ENCODE measurements at places on chromosomes 4 and X.

GRCh38 chrX:151019856-151020255, 36.7 kb downstream of the HMGB3 start:
- no peak for DNase-seq

- no peak for DNase-seq
These were observed 138.9 kb downstream of the SMIM20 start for GRCh38 chr4:26052663-26053541.

DNA sequence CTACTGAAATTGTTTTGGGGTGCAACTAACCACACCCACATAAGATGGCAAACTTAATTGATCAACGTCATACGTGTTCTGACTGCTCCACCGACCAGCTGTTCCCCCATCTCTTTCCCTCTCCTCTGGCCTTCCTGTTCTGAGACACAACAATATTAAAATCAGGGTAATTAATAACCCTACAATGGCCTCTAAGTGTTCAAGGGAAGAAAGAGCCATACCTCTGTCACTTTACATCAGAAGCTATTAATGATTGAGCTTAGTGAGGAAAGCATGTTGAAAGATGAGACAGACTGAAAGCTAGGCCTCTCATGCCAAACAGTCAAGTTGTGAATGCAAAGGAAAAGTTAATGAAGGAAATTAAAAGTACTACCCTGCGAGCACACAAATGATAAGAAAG, 173.9 kb upstream of the FTHL17 start:
- no peak for DNase-seq

GRCh38 chr4:83417566-83417965, 38.1 kb downstream of the HELQ start:
- no peak for DNase-seq

DNA sequence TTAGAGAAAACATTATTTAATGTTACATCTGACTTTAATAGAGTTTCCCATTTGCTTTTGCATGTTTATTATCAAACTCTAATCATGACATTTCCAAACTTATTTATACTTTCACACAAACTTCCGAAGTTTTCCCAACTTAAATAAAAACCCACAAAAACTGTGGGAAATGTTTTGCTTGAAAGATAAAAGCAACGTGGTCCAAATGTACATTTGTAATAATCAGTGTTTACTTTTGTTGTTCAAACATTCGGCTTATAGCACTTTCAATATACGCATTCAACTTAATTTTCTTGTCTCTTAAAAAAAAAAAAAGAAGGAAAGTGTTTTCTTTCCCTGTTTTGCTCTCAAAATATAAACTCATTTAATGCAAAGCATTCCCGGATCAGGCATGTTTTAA, 51.0 kb downstream of the STX18 start:
- DNase-seq = no peak

GRCh38 chrX:45007598-45007997, 134.6 kb downstream of the KDM6A start:
- no peak for DNase-seq

DNA sequence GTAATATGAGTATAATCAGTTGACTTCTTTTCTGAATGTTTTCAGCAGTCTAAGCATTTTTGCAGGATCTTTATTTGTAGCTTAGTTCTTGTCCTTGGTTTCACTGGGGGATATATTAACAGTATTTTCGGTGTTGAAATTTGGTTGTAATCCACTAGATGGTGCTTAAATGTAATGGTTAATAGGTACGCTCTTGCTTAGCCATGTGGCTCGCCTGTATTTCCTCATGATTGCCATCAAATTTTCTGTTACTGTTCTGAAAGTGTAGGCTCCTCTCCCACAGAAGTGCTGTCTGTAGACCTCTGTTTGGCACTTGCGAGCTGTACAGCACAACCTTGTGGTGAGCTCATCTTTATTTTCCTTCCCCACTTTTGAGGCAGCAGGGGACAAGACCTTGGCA, 3.9 kb upstream of the FAAH2 start:
- DNase-seq = no peak

DNA sequence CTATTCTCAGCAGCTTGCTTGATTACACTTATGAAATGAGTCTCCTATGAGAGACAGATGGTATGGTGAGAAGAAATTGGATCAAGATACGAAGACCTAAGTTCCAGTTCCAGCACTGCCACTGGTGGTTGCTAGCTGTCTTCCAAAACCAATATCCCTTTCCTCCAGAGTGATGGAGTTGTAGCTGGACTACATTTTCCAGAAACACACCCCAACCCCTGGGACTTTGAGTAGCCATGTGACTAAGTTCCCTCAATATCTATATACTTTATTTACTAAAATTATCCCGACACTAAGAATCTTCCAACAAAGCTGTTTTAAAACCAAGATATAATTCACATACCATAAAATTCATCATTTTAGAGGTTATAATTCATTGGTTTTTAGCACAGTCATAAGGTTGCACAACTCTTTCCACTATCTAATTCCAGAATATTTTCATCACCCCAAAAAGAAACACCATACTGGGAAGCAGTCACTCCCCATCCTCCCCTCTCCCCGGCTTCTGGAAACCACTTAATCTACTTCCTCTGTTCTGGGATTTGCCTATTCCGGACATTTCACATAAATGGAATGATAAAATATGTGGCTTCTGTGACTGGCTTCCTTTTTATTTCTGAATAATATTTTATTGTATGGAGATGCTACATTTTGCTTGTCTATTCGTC, 118.0 kb downstream of the MANBA start:
- no peak for DNase-seq

- no peak for DNase-seq
These were observed 53.5 kb downstream of the TMEM131L start for GRCh38 chr4:153519687-153520086.

DNA sequence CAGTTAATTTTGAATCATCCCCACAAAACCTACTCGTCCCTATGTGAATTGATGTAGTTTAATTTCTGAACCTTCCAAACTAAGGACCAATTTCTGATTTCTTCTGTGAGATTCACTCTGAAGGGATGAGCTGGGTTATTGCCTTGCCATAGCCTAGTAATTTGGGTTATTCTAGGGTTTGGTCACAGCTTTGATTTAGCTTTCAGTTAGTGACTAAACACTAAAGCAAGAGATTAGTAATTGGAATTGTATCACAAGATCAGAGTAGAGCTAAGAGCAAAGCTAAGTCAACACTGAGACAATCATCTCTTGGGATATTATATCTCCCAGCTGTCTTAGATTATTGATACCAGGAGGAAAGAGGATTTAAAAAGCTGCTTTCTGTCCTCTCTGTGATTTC, 588.0 kb downstream of the CCSER1 start:
- no peak for DNase-seq

DNA sequence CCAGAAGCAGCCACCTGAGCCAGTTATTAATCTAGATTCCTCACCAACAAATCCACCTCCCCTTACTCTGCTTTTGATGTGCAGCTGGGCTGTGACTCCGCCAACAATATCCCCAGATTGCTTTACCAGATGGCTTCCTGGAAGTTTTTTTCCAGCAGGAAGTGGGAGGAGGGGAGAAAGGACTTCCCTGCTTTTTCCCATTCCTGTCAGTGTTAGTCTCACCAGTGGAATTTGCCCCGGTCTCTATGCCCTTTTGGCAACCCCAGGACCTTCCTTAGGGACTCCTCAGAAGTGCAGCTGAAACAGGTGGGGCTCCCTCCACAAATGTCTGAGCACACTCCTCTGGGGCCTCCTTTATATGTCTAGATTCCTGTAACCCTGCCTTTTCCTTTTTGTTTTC, 465.2 kb upstream of the IGFBP7 start:
- DNase-seq = no peak

- no peak for DNase-seq
These were observed 1.9 kb downstream of the SLC10A3 start for GRCh38 chrX:154488336-154489075.

DNA sequence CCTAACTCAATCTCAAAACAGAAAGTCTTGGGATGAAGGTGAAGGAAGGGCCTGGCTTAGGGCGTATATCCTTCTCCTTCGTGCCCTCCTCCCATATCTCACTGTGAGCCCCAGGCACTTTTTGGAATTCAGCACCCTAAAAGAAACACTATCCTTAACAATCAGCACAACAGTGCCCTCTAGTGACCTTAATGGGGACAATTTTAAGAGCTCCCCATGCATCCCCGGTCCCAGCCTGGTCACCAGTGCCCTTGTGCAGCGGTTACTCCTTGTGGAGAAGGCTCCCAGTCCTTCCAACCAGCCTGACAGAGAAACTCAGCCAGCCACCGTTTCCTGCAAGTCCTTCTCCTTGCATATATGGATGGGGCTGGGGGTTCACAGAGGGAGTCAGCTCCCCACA, 4.2 kb downstream of the PAK3 start:
- no peak for DNase-seq

DNA sequence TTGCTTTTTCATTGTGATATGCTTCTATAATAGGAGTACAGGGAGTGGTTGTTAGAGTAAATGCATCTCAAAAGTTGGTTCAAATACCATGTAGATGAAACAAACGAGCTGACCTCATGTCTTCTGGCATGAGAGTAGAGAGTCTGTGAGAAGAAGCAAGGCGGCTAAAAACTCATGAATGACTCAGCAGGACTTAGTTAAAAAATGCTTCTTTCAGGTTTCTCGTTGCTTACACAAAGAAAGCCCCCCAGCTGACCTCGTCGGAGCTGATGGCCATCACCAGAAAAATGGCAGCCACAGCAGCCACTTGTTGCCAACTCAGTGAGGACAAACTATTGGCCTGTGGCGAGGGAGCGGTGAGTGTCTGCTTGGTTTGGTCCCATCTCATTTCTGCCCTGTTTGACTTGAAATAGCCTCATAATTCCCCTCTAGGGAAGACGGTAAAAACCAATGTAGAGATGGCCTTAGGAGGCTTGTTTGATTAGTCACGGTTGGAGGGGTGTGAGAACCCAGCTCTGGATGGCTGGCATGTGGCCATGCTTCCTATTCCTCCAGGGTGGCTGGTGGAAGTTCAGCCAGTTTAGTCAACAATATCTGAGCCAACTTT, 14.5 kb downstream of the AFP start:
- no peak for DNase-seq

- no peak for DNase-seq
These were observed 8.0 kb downstream of the CFAP99 start for GRCh38 chr4:2426711-2427275.

GRCh38 chr4:182286035-182286434, 42.8 kb downstream of the TENM3 start:
- DNase-seq = no peak

- no peak for DNase-seq
These were observed 3.4 kb upstream of the GABRE start for GRCh38 chrX:151977923-151978322.

GRCh38 chr4:183181081-183181480, 82.0 kb downstream of the WWC2 start:
- DNase-seq = no peak

DNA sequence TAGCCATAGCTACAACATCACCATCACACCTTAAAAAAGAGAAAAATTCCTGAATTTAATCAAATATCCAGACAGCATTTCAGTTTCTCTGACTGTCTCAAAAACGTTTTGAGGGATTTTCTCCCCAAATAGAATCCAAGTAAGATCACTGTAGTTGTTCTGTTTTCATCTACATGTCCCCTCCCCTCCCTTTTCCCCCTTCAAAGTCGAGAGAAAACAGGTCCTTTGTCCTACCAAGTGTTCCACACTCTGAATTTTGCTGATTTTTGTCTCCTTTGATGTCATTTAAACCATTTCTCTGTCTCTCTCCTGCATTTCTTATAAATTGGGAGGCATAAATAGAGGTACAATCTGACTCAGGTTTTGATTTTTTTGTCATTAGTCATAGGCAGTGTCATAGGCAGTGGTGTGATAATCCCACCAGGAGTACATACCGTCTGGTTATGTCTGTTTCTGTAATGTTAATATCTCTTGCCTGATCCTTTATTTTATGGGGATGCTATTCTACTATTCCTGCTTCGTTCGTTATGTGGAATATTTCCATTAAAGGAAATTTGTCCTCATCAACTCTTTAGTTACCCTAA, 348.6 kb downstream of the PTTG2 start:
- DNase-seq = no peak

DNA sequence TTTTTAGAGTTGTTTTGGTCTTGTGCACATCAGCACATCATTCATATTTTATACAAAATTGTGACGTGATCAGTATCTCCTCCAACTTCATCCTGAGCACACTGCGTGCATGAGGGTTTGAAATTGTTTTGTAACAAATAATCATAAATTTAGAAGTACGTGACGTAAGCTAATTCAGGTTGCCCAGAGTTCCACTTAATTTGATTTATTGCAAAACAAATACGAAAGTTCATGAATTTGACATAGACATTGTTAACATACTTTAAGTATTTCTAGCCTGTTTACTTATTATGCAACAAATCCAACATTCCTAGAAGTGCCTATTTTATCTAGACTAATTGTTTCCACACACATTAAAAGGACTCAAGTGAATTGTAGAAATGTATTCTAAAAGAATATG, 48.3 kb downstream of the MAP7D3 start:
- no peak for DNase-seq

DNA sequence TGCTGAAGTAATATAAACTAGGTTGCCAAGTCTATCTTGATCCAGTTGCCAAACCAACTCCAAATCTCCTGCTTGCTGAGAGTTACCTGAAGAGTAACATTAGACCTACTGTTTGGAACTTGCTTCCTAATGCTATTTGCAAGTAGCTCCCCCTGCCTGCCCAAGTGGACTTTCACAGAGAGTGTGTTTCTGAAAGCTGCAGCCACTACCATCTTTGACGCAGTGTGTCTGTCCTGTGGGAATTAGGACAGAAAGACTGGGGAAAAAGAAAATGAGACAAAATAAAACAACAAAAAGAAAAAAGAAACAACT, 195.0 kb upstream of the HS3ST1 start:
- no peak for DNase-seq

DNA sequence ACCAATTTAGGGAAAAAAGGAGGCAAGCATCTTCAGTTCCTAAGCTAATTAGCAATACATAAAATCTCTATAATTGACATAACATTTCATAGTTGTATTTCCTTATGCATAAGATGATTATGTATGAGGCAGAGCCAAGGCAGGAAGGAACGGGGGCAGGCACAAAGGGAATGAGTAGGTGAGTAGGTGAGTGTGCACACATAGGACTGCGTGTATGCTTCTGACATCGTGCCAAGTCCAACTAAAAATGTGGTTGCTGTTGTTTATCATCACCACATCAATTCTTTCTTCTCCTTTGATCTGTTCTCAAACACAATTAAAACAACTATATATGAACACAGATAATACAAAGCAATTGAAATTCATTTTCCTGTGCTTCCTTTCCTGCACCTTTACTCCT, 131.2 kb downstream of the UNC5C start:
- DNase-seq = no peak

GRCh38 chrX:12949927-12950656, 24.8 kb upstream of the TMSB4X start:
- DNase-seq = peak; percentile 73

GRCh38 chrX:51876441-51876840, 17.0 kb upstream of the MAGED1 start:
- DNase-seq = no peak

- no peak for DNase-seq
These were observed 110.6 kb downstream of the NEXMIF start for GRCh38 chrX:74814681-74815080.

- no peak for DNase-seq
These were observed 17.0 kb upstream of the HTRA3 start for GRCh38 chr4:8252301-8253173.

DNA sequence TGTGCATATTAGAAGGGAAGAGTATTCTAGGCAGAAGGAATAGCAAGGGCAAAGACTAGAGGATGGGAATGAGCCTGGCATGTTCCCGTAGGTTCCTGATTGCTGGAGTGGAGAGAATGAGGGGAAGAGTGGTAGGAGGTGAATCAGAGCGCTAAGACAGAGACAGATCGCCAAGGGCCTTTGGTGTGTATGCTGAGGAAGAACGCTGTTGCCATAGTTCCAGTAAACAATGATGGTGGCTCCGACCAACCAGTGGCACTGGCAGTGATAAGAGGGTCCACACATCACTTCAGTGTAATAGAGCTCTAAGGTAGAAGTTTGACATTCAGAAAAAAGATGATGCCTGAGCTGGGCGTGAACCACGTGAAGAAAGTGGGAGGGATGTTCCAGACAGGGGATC, 966 bp downstream of the TBC1D25 start:
- DNase-seq = no peak

Measured in activated T-cell treated with anti-CD3 and anti-CD28 coated beads for 4 hours (primary cell).